HFF-Myc (cell line): ENCODE measurements at places on chromosomes 1 and 21.

DNA sequence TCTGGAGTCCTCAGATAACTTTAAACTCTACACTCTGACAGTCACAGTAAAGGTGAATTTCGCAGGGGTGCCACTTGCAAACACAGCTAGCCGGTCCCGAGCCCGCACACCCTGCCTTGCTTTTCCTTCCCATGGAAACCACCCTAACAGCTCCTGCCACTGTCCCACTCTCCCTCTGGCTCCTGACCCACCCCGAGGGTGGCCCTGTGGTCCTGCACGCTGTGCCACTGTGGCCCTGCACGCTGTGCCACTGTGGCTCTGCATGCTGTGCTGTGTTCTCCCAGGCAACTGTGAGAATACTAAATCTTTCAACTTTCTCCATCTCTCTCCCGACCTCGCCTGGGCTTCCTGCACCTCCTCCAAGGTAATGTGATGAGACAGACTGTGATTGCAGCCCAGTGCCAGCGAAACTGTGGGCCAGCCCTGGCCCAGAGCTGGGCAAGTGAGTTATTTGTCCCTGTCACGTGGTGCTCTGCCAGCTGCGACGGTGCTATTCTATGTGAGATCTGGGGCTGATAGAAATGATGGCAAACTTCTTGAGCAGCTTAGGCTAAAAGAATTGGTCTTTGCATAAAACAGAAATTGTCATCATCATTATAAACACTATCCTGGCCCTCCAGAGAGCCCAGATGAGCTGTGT, 63.4 kb upstream of the TARBP1 start:
- DNase-seq: no peak

DNA sequence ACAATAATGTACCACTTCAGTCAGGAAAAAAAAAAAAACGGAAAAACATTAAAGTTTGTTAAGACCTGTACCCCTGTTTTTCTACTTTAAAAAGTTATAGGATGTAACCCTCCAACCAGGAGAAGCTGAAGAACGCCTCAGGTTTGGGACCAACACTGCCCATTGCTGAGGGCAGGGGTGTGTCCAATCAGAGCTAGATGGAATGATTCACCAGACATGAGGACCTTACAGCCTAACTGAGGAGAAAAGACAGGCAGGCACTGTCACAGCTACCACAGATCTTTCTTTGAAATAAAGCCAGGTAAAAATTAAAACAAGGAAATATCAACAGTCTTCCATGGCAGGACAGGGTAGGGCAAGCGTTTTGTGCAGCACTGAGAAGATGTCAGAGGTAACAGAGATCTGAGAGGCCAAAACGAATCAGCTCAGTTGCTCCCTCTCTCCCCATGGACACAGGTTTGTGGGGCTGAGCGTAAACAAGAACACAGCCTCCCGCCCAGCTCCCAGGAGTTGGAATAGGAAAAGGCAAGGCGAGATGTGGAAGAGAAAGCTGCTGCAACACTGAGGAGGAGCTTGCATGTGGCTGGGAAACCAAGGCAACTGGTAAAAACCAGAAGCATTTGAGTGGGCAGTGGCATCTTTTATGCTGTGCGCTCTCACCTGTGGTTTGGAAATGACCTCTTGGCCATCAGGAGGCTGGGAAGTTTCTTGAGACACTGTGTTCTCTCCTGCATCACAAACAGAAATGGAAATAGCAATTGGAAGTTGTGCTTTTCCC, 34.0 kb downstream of the SEC16B start:
- DNase-seq: no peak

- DNase-seq: no peak
These were observed 4.0 kb upstream of the HLX start for GRCh38 chr1:220875260-220875659.

DNA sequence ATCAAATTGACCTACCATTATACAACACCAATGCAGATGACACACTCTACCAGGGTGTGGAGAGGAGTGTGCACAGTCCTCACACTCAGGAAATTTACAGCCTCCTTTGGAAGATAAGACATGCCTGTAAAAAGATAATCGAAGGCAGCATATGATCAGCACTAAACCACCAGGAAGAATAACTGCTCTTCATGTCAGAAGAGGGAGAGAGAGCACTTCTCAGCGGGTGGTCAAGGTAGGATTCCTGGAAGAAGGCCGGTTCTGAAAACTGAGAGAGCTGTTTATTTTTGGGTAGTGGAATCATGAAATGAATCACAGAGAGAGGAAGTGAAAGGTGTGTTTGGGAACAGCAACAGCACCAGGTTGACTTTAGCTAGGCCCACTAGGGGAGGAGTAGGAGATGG, 14.0 kb upstream of the ZNF697 start:
- DNase-seq: no peak

- DNase-seq: no peak
These were observed 882.9 kb upstream of the ADGRL2 start for GRCh38 chr1:80917826-80918225.

- DNase-seq: no peak
These were observed 82.2 kb upstream of the LMO4 start for GRCh38 chr1:87246436-87246835.

DNA sequence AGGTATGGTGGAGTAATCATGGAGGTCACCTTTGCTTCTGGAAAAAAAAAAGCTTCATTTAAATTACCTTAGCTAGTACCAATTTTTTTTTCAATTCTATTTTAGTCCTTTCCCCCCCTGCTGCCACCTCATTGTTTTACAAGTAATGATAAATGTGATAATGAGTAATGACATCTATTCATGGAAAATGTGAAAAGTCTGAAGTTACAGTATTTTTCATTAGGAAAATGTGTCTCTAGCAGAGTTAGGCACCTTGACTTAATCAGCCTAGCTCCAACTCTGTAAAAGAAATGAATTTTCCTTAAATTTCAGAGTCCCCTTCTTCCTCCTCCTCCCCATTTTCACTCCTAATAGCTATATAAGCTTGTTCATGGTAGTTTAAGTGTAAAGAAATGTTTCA, 204.9 kb upstream of the USP25 start:
- DNase-seq: no peak

DNA sequence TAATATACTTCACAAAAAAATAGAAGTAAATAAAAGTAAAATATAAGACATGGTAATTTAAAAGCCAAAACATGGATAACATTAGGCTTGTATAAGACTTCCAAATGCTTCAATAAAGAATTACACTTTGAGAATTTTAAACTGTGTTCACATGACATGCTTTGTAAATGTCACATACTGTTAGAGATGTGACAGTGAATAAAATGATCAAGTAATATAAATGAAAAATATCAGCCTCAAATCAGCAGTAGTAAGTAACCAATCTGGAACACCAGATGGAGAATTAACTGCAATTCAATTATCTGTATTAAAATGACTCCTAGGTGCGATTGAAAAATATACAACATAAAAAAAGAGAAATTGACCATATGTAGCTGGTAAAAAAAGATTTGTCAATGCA, 1260.8 kb downstream of the BRINP3 start:
- DNase-seq: no peak

GRCh38 chr1:225462714-225463574, 35.1 kb upstream of the LBR start:
- DNase-seq: no peak

- DNase-seq: no peak
These were observed 270.7 kb downstream of the KAZN start for GRCh38 chr1:14869187-14869586.

DNA sequence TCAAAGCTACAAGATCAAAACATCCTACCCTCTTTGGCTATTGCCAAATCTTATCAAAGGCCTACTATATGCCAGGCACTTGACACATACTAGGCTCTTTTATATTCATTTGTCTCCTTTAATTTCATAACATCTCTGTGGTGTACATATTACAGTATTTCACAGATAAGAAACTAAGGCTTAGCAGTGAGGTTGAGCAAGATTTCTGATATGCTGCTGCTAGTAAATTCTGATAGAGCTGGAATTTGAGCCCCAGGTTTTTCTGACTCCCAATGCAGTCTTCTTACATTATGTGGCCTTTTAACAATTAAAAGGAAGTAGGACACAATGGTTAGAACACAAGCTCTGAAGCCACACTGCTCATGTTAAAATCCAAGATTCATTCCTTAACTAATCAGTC, 16.8 kb downstream of the CCDC185 start:
- no peak for DNase-seq

- no peak for DNase-seq
These were observed 280.1 kb upstream of the ST6GALNAC5 start for GRCh38 chr1:76587212-76587611.
